Glutamatergic neuron (in vitro differentiated cells): ENCODE measurements at places on chromosomes 12 and 14.

DNA sequence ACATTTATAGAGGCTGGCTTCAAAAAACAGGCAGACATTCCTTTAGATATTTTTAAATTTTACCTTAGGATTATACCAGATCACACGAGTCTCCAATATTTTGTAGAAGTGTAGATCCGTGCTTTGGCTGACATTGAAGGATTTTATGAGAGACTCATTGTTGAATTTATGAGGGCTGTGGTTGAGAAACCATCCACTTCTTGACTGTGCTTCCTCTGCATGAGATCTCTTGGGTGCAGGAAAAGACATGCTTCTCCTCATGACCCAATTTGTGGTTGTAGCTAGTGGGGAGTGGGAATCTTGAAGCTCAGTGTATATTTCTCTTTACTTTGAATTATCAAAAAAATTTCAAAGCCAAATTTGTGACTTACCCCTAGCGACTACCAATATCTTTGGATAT lies 36.7 kb upstream of the NKX2-8 start:
- DNase-seq = no peak

GRCh38 chr12:99372257-99372920 lies 275.2 kb upstream of the GARIN6 start:
- DNase-seq = no peak

DNA sequence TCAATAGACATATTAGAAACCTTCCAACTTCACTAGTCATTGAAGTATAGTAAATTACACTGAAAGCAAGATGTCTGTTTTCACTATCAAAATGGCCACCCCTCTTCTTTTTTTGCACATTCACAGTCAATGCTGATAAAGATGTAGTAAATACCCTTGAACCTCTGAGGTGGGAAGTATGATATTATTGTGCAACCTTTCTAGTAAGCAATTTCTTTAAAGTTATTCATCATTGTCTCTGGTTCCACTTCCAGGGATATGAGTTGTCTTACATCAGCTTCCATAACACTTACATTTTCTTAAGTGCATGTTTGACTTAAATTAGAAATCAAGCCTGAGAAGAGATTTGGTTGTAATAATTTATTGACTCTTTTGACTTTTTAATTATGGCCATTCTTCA lies 453.9 kb upstream of the MGAT4C start:
- no peak for DNase-seq

GRCh38 chr12:69816082-69816481 lies 8.9 kb upstream of the MYRFL start:
- DNase-seq = no peak

DNA sequence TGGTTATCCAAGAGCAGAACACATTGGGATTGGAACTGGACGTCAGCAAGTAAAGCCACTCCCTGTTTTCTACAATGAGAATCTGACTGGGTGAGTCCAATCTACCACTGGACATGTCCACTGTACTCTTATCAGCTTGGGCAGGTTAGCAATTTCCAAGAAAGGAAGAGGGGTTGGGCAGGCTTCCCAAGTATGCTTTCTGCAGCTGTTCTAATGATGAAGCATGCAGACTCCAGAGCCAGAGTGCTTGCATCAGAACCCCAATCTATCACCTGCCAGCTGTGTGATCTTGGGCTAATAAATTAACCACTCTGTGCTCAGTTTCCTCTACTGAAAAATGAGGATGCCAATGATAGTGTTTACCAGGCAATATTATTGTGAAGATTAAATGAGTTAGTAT lies 92.0 kb downstream of the EMP1 start:
- no peak for DNase-seq

DNA sequence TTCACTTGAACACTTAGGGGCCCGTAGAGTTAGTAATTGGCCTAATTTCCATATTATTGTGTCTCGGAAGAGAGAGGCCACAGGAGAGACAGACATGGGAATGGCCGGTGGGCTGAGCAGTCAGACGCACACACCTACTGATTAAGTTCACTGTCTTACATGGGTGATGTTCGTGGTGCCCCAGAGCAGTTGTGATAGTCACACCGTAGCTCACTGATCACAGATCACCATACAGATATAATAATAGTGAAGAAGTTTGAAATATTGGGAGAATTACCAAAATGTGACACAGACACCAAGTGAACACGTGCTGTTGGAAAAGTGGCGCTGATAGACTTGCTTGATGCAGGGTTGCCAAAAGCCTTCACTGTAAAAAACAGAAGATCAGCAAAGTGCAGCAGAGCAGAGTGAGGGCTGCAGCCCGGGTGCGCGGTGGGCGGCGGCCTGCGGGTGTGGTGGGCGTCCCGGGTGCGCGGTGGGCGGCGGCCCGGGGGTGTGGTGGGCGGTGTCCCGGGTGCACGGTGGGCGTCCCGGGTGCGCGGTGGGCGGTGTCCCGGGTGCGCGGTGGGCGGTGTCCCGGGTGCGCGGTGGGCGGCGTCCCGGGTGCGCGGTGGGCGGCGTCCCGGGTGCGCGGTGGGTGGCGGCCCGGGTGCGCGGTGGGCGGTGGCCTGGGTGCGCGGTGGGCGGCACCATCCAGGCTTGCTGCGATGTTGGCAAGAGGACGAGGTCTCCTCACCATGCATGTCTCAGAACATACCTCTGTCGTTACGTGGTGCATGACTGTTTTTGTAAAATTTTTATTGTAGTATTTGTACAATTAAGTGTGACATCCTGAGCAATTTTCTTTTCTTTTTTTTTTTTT lies 34.3 kb upstream of the TEX22 start:
- DNase-seq = peak; percentile 58

GRCh38 chr12:77999074-77999715 lies 168.5 kb downstream of the NAV3 start:
- DNase-seq = no peak

DNA sequence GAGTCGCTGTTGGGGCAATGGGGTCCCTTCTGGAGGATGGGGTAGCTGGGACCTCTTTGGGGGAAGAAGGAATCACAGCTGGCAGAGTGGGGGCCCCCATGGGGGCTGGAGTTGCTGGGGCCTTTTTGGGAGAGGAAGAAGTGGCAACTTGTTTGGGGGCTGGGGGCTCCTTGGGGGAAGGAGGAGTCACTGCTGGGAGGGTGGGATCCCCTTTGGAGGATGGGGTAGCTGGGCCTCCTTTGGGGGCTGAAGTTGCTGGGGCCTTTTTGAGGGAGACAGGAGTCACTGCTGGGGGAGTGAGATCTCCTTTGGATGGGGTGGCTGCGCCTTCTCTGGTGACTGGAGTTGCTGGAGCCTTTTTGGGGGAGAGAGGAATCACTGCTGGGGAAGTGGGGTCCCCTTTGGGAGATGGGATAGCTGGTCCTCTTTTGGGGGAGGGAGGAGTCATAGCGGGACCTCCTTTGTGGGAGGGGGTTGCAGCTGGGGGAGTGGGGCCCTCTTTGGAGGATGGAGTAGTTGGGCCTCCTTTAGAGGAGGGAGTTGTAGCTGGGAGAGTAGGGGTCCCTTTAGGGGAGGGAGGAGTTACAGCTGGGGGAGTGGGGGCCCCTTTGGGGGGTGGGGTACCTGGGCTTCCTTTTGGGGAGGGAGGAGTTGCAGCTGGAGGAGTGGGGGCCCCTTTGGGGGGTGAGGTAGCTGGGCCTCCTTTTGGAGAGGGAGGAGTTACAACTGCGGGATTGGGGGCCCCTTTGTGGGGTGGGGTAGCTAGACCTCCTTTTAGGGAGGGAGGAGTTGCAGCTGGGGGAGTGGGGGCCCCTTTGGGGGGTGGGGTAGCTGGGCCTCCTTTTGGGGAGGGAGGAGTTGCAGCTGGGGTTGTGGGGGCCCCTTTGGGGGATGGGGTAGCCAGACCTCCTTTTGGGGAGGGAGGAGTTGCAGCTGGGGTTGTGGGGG lies 7.9 kb downstream of the NACA start:
- no peak for DNase-seq

GRCh38 chr12:105338966-105339365 lies 8.5 kb downstream of the C12orf75 start:
- no peak for DNase-seq

DNA sequence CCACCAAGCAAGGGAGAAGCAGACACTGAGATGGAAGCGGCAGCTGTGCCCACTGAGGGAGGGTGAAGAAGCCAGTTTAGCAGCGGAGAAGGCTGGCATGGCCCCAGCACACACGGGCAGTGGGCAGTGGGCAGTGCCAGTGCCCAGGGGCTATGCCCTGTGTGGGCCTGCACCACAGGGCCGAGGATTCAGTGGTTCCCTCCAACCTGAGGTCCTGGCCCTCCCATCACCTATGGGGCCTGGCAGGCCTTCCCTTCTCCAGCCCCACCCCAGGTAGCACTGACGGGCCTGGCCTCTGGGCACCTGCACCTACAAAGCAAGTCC lies 81.1 kb downstream of the ITPK1 start:
- no peak for DNase-seq

- DNase-seq = no peak
These were observed 45.5 kb upstream of the GPATCH2L start for GRCh38 chr14:76106188-76106587.

GRCh38 chr12:13816394-13816793 lies 165.0 kb downstream of the GRIN2B start:
- DNase-seq = no peak

GRCh38 chr14:101075801-101076413 lies 172.4 kb upstream of the RTL1 start:
- no peak for DNase-seq
